ENCODE measurements at places on chromosomes 5 and 9. TPM values are rescaled to one million over a fixed set of nuclear protein-coding genes. Genes with fewer than 3 reads are reported as not detected.

DNA sequence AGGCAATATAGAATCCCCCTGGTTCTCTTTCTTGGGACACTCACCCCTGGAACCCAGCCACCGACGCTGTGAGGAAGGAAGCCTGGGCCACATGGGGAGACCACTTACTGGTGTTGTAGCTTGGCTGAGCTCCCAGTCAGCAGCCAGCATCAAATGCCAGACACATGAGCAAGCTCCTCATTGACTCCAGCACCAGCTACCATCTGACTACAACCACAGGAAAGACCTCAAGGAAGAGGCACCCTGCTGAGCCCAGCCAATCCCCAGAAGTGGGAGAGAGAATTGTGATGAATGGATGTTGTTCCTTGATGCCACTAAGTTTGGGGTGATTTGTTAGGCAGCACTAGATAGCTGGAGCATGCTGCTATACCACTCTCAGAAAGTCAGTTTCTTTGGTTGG is 36.0 kb downstream of the BNIP1 start:
- no peak for DNase-seq

DNA sequence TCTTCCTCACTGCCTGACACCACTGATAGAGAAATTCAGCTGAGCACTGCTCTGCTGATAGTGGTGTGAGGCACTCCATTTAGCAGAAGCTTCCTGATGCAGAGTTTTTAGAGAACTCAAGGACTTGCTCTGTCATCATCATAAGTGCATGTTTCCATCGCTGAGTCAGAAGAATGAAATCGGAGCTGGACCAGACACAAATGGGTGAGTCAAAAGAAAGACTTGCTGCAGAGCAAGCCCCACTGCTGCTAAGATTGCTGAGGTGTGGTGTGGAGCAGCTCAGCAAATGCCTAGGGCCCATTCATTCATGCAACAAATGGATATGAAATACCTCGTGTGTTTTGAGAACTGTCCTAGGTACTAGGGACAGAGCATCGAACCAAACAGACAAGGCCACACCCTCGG is 410.2 kb upstream of the SLC30A5 start:
- DNase-seq: no peak

DNA sequence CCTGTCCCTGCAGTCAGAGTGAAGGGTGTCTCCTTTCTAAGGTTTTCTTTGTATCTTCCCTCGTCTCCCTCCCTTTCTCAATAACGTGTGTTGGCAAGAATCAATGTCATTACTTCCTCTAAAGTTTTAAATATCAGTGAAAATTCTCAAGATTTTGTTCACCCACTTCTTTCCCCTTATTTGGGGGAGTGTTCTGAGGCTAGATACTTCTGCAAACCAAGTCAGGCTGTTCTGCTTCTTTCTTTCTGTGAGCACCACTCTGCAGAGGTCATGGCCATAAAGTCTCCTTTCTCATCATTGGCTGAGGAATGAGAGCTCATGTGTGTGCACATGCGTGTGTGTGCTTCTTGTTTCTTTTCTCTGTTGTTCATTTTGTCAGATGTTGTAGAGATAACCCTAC is 26.6 kb upstream of the SPATA31C2 start:
- no peak for DNase-seq

Gene GPR151
- total RNA-seq: not detected

GRCh38 chr9:23887781-23888180 is 61.7 kb upstream of the ELAVL2 start:
- no peak for DNase-seq

DNA sequence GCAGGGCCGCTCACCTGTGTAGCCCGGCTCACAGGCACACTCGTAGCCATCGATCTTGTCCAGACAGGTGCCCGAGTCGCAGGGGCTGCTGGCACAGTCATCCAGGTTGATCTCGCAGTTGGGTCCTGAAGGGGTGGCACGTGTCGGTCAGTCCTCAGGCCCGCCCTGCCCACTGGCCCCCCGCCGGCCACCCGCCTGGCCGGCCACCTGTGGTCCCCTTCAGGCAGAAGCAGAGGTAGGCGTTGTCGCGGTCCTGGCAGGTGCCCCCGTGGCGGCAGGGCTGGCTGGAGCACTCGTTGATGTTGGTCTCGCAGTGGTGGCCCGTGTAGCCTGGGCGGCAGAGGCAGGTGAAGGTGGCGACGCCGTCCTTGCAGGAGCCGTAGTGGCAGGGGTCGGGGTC is 30.6 kb downstream of the NOTCH1 start:
- DNase-seq: no peak

Gene PCDHGB3
- total RNA-seq: 5.5 TPM

Gene ADGRD2
- not detected for total RNA-seq

DNA sequence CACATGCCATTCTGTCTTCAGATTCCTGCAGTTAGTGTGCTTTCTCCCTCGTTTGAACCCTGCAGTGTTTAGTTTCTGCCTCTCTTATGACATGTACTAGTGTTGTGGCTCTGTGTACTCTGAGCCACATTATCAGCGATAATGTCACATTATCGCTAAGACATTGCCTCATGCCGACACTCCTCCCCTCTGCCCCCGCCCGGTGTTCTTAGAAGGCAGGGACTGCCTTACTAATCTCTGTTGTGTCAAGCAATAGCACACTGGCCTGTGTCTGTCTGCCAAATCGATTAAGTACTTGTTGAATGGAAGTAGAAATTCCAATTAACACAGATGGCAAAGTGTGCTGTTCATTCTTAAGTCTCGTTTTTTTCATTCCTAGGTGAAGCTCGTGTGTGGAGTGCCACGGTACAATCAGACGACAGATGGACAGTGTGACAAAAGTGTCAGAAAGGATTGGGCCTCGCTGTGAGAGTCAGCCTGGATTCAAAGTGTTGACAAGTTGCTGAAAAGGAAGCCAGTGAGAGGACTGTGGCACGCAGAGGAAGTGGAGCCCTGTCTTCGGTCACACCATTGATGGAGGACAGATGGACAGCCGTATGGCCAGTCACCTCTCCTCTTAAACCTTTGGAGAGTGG is 10.5 kb downstream of the PIK3R1 start:
- DNase-seq: no peak

DNA sequence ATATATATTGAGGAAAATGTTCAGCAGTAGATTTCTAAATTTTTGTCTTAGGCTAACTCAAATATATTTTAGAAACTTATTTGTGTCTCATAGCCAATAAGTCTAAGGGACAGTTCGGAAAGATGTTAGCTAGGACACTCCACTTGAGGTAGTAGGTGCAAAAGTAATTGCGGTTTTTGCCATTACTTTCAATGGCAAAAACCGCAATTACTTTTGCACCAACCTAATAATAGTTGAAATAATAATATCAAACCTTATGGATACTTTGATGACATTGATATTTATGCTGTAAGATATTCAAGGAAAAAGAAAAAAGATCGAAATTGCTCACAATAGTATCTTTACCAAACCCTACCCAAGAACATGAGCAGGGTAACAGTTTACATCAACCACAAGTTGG is 555.5 kb upstream of the ST8SIA4 start:
- DNase-seq: no peak

GRCh38 chr9:14312719-14313377 is 1.1 kb downstream of the NFIB start:
- DNase-seq: no peak

DNA sequence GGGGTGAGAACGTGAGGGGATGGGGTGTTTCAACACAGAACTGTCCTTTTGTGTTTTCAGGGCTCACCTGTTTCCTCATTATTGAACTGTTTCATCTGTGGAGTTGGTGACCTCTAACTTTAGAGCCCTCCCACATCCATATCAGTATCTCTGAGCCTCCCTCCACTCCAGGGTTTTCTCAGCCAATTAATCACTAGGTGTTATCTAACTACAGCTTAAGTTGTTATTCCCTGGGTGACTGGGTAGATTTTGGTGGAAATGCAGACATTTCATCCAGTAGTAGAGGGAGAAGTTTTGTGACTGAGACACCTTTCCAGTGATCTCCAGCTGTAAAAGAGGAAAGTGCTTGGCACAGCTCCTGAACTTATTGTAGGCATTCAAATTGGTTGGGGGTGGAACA is 23.7 kb downstream of the PPP3R2 start:
- DNase-seq: no peak

Gene PRRX2
- 1.4 TPM for total RNA-seq

- DNase-seq: peak; percentile 72
Observed at GRCh38 chr9:121557581-121558447, 58.2 kb upstream of the GGTA1 start.

DNA sequence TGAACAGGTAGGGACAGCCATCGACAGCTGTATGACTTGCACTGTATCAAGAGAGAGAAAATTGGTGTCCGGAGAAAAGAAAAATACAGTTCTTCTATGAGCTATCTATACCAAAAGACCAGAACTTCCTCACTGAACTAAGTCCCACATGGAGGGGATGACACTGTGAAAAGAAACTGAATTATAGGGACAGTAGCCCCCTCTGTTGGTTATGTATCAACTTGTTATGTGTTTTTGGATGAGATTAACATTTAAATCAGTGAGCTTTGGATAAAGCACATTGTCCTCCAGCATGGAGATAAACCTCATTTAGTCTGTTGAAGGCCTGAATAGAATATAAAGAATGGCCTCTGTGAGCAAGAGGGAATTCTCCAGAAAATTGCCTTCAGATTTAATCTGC is 176.6 kb upstream of the SH3GL2 start:
- peak; percentile 27 for DNase-seq

DNA sequence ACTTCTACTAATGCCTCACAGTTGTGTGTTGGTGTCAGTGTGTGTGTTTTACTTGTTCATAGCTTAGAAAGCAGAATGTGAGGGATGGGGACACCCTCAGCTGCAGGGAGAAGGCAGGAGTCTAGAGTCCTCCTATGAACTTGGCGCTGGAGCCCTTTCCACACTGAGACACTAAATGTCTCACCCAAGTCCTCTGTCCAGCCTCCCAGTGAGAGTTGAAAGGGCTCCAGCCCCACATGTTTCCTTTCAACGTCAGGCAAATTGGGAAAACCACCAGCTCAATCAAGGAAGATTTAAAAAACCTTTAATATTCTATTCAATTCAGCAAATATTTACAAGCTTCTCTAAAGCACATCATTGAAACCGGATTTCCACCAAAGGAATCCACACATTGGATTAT is 167.6 kb upstream of the MSX2 start:
- DNase-seq: no peak

DNA sequence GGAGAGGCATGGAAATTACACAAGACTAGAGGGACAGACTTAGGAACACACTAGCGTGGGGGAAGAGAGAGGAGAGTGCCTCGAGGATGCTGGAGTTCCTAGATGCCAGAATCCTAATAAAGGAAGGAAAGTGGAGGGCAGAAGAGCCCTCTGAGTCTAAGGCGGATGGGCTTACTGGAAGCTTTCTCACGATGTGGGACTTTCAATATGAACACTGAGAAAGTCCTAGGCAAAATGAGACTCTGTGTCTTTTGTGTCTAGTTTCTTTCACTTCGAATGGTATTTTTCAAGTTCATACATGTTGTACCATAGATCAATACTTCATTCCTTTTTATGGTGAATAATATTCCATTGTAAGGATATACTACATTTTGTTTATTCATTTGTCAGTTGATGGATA is 239.4 kb downstream of the NSG2 start:
- DNase-seq: no peak

GRCh38 chr9:89886281-89886700 is 281.5 kb downstream of the GADD45G start:
- DNase-seq: no peak

DNA sequence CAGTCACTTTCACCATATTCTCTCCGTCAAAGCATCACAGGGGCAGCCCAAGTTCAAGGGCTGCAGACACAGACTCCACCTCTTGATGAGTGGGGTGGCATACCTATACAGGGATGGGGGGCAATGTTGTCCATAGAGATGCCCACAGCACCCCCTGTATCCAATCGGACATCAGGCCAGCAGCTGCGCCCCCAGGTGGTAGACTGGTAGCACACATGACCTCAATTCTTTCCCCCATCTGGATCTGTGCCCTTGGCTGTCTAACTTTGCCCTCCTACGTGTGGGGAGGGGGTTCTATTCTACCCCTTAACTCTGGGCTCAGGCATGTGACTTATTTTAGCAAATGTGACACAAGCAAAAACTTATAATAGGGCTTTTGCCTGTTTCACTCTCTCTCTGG is 84.0 kb upstream of the SLC25A48 start:
- DNase-seq: no peak

Gene PCSK5
- 25.5 TPM for total RNA-seq

Gene TRIO
- total RNA-seq: 304 TPM

DNA sequence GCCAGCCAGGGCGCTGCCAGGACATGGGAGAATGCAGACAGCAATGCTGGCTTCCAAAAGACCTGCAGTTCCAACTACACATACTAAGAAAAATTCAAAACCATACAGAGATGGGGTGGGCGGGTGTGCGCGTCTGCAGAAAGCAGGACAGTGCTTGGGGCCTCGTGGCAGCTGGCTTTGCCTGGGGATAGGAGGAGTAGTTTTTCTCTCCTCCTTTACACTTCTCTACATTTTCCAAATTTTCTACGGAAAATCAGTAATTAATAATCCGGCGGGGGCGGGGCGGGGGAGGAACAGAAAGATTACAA is 43.6 kb upstream of the SARDH start:
- no peak for DNase-seq

Gene MEF2C
- 36.9 TPM for total RNA-seq

Gene BASP1
- total RNA-seq: 57.8 TPM

- DNase-seq: no peak
Observed at GRCh38 chr9:121954477-121955140, 138.5 kb downstream of the TTLL11 start.

DNA sequence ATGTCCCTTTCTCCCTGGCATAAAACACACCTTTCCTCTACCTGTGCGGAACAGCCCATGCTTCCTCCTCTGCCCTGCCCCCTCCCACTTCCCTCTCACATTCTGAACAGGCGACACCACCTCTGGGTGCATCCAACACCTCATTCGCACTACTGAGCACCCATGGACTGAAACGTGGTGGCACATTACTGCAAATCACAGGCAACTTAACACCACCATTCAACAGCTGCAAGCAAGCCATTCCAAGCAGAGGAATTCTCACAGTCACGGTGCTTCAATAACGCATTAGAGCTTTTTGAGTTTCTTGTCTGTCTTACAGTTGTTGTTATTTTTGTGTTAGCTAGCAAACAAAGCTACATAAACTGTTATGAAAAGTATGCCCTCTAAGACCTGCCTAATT is 298.2 kb upstream of the TAS2R1 start:
- DNase-seq: no peak

- no peak for DNase-seq
Observed at GRCh38 chr5:10630126-10630525, 66.3 kb downstream of the ANKRD33B start.

GRCh38 chr5:167798448-167798847 is 493.0 kb upstream of the WWC1 start:
- DNase-seq: no peak

DNA sequence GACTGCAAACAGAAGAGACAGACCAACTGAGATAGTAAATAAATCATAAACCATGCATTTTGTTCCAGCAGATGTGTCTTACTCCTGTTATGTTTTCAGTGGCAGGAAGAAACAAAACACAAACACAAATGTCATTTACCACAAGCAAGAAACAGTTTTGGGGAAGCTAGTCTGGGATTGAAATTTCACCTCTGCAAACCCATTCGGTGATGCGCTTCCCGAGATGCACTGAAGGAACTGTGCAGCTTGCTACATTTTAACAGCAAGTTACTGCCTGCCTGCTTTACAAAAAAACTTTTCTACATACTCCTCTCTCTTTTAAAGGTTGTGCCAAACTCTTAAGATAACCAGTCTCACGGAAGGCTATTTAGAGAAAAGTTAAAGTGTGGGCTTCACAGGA is 3.2 kb downstream of the MACROH2A1 start:
- no peak for DNase-seq

- DNase-seq: no peak
Observed at GRCh38 chr5:4758550-4758949, 381.6 kb upstream of the ADAMTS16 start.

Data from glomerular endothelial cell (primary cell).